ENCODE measurements at places on chromosomes 1 and 21.

DNA sequence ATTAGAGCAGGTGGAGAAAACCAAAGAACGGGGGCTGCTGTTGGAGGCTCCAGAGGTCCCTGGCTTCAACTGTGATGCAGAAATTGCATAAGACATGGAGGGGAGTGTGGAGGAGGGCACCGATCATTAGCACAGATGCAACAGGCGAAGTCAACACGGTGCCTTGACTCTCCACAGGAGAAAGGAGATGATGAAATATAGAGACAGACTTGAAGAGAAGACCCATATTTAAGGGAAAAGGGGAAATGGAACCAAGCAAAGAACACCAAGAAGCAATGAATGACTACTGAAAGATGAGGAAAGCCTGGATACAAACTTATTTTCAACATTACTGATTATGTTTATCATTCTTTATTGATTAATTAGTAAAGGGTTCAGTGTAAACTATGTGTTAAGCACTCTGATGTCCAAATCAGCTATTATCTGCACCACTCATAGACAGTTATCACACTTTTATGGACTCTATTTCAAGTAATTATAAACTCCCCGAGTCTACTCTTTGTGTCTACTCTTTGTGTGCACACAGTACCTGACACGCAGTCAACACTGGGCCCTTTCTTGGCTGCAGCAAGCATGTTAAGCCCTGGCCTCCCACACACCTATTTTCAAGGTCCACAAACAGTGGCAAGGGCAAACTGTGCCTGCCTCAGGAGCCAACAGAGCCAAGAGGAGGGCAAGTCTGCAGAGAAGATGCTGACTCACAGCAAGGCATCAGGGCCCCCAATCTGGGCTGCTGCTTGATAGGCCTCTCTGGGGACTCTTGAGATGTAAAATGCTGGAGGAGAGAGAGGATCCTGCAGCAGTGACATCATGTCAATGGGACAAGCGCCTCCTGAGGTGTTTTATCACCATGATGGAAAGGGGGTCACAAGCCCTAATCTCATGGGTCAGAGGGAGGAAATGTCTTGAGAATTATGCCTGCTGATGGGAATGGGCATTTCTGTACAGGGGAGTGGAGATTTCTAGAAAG, 17.6 kb downstream of the PCNX2 start:
- no peak for DNase-seq

DNA sequence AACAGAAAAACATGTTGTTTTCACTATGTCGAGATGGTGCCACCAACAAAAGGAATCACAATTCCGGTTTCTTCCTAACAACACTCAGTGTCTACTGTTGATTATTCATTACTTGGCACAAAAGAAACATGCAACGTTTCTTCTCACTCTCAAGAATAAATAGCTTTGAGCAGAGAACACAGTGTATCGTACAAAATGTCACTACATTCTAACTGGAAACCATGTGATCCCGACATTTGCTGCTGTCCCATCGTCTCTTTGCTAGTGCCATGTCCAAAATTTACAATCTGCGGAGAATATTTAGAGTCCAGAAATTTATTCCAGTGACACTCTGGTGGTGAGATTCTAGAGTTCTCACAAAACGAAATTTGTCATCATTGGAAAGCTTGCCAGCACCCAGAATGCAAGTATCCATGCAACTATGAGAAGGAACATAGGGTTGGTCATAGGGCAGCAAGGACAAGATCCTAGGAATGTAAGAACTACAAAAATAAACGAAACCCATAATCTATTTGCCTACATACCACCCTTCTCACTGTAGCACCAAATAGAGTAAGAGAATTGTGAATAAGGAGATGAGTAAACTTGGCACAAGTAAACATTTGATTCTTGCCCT, 505.1 kb downstream of the LTN1 start:
- DNase-seq = no peak

DNA sequence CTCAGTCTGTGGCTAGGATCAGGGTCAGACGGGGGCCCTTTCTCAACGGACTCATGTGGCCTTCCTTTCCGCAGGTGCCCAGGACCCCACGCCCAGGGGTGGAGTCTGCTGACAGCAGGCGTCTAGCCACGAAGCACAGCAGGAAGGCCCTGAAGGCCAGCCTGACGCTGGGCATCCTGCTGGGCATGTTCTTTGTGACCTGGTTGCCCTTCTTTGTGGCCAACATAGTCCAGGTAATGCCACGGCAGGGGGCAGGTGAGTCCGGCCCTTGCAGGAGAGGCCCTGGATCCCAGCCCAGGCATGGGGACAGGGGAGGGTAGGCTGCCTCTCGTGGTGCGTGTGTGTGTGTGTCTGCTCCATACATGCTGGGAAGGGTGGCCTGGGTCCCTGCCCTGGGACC, 13.8 kb downstream of the HTR6 start:
- no peak for DNase-seq

- DNase-seq = peak; percentile 43
These were observed 200.7 kb downstream of the KCNT2 start for GRCh38 chr1:196407358-196408051.

GRCh38 chr1:115307661-115308060, 30.4 kb downstream of the NGF start:
- DNase-seq = no peak

- DNase-seq = peak; percentile 35
These were observed 37.0 kb downstream of the IL6R start for GRCh38 chr1:154442006-154442740.

GRCh38 chr1:100860397-100860991, 34.1 kb downstream of the EXTL2 start:
- peak; percentile 48 for DNase-seq

DNA sequence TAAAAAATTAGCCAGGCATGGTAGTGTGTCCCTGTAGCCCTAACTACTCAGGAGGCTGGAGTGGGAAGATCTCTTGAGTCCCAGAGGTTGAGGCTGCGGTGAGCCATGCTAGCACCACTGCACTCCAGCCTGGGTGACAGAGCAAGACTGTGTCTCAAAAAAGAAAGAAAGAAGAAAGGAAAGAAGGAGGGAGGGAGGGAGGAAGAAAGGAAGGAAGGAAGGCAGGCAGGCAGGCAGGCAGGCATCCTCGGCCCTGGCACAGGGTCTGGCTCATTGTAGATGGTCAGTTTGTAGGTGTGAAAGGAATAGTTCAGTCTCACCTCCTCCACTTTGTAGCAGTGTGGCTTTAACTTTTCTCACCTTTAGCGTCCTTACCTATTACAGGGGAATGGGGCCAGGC, 25.0 kb downstream of the NAV1 start:
- DNase-seq = no peak

DNA sequence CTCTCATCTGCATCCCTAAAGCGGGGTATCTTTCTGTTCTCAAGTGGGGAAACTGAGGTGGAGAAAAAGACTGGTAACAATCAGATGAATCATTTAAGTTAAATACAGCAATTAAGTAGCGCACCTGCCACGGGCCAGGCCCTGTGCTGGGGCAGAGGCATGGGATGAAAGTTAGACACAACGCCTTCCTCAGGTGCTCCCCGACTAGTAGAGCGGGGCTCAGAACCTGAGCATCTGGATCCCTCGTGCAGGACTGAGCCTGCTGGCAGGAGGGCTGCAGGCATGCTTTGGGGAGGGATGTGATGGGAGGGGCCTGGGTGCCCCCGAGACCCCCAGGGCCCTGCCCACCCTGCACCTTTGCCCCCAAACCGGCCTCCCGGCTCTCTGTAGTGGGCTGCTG, 14.9 kb upstream of the KCNC4 start:
- DNase-seq = no peak

GRCh38 chr1:115874904-115875303, 34.0 kb upstream of the NHLH2 start:
- DNase-seq = peak; percentile 16

- no peak for DNase-seq
These were observed 66.1 kb downstream of the LEPR start for GRCh38 chr1:65486613-65487012.

DNA sequence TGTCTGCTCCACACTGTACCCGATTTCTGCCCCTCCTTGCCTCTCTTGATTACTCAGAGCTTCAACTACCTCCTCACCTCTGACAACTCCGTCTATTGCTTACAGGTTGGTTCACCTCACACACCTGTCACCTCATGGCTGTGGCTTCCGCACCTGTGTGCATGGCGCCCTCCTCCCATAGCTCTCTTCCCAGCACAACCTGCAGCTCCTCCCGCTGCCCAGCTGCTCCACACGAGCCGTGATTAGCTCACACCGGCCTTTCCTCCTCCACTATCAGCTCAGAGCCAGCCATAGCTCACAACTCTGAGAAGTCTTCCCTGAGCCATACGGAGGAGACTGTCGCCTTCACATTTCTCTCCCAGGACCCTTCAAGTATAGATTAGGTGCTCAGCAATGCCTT, 67.5 kb downstream of the GNG4 start:
- no peak for DNase-seq

- no peak for DNase-seq
These were observed 143.0 kb downstream of the CAMTA1 start for GRCh38 chr1:6928106-6928885.

- peak; percentile 9 for DNase-seq
These were observed 78.7 kb upstream of the TINAGL1 start for GRCh38 chr1:31497601-31498000.

DNA sequence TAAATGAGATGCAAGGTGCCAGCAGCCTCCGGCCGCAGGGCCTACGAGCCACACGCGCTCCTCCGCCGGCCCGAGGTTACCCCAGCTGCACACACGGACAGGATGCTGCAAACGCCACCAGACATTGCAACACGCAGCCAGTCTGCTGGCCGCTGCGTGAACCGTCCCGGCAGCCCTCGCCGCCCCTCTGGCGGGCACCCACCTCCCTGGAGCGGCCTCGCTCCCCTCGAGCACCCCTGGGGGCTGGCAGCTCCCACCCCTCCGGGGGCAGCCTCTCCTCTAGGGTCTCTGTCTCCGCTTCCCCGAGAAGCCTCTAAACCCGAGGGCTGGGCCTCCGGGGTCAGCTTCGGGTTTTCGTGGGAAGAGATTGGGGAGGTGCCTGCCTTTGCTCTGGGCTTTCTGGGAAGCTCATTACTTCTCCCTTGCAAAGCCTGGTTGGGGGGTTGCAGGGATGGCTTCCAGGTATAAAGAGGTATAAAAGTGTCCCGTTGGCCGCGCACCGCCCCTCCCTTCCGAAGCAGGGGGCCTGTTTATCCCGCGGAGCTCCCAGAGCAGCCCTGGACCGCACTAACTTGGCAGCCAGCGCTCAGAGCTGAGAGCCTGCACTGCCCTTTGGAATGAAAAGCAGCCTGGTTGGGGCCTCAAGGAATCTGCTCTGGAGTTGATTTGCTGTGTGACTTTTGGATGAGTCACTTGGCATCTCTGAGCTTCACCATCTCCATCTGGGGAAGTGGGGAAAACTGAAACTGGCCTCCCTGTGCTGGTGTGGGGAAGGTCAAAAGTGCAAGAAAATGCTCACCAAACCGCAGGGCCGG, 21.8 kb downstream of the DHRS3 start:
- peak; percentile 99 for DNase-seq

GRCh38 chr1:205750138-205751035, at the start of gene NUCKS1:
Gene NUCKS1, minus strand, starts transcription at chr1:205750182. Its CDS starts 209 bp downstream, at chr1:205749973.
- DNase-seq = peak; percentile 100

DNA sequence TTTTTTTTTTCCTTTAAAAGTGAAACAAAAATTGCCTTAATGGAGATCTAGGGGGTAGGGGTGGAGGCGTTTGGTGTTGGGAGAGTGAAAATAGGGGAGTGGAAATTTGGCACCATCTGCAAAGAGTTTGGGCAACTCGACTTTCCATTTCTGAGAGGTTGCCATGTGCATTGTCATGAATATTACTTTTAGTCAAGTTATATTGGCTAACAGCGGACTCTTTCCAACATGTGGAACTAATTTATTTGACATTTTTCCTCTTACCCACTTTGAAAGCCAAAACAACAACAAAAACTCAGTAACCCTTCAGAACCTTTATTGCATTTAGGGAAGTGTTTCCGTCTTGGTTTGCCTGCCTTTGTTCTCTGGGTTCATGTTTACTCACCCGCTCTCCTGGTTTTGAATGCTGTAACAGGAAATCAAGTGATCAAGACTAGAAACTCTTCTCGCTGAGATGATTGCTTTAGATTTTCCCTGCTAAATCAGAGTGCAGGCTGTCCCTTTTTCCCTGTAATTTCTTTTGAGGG, 70.4 kb downstream of the CACHD1 start:
- peak; percentile 81 for DNase-seq

GRCh38 chr1:47993881-47994625, 3.1 kb downstream of the TRABD2B start:
- no peak for DNase-seq

- DNase-seq = no peak
These were observed 7.7 kb upstream of the CD5L start for GRCh38 chr1:157849229-157849875.

DNA sequence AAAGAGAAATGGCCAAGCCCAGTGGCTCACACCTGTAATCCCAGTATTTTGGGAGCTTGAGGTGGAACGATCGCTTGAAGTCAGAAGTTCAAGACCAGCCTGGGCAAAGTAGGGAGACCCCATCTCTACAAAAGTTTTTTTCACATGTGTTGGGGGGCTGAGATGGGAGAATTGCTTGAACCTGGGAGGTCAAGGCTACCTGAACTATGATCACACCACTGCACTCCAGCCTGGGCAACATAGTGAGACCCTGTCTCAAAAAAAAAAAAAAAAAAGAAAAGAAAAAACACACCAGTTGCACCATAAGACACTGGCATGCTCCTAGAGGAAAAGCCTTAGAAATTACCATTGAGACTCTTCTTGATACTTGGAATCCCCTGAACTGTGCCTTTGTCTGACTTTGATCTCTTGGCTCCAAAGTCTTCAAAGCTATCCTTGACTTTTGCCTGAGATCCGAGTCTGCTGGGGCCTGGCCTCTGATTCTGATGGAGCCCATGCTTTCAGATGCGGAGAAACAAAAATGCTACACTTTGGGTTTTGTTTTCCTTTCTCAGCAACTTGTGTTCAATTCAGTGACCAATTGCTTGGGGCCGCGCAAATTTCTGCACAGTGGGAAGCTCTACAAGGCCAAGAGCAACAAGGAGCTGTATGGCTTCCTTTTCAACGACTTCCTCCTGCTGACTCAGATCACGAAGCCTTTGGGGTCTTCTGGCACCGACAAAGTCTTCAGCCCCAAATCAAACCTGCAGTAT, 33.7 kb downstream of the ATP5PO start:
- DNase-seq = no peak

GRCh38 chr1:6220236-6220635, 14.3 kb downstream of the RNF207 start:
- DNase-seq = no peak

DNA sequence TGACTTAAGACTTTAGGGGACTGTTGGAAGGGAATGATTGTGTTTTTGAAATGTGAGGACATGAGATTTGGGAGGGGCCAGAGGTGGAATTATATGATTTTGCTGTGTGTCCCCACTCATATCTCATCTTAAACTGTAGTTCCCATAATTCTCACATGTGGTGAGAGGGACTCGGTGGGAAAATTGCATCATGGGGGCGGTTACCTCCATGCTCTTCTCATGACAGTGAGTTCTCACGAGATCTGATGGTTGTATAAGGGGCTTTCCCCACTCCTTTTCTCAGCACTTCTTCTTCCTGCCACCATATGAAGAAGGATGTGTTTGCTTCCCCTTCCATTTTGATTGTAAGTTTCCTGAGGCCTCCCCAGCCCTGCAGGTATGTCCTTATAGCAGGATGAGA, 35.0 kb upstream of the SCAF4 start:
- no peak for DNase-seq

- DNase-seq = peak; percentile 34
These were observed 872 bp upstream of the PPP2R5A start for GRCh38 chr1:212284332-212284743.
